Stimulated activated CD4-positive, alpha-beta T cell treated with anti-CD3 and anti-CD28 coated beads, Interleukin-12 subunit alpha, Interleukin-12 subunit beta, amount 100 ng/mL, for 48 hours (primary cell): ENCODE measurements at places on chromosomes 7 and 10.

DNA sequence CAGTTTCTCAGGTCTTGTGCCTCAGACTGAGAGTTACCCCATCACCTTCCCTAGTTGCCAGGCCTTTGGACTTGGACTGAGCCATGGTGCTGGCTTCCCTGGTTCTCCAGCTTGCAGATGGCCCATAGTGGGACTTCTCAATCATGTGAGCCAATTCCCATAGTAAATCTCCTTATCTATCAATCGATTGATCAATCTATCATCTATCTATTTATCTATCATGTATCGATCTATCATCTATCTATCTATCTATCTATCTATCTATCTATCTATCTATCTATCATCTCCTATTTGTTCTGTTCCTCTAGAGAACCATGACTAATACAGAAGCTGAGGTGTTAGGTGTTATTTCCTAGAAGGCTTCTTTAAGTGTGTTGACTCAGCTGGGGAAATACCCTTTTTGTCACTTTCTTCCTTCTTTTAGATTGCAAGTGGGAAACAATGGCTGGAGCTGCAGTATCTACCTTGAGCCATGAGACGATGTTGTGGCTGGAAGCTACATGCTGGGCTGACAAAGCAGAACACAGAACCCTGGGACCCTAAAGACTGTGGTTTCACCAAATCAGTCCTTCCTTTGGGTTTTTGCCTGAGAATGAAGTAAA is 234.7 kb upstream of the GLI3 start:
- DNase-seq: no peak

DNA sequence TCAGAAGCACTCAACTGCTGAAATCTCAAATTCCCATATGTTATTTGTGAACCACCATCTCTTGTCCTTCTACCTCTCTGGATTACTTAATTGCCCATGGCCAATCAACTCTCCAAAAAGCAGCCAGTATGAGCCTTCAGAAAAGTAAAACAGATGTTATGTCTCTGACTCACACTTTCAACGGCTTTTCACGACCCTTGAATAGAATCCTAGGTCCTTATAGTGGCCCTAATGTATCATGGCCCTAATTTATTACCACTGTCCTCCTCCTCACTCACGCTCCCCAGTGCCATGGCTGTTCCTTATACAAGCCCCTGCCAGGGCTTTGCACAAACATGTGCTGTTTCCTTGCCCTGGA is 20.0 kb downstream of the ZNF438 start:
- DNase-seq: no peak

DNA sequence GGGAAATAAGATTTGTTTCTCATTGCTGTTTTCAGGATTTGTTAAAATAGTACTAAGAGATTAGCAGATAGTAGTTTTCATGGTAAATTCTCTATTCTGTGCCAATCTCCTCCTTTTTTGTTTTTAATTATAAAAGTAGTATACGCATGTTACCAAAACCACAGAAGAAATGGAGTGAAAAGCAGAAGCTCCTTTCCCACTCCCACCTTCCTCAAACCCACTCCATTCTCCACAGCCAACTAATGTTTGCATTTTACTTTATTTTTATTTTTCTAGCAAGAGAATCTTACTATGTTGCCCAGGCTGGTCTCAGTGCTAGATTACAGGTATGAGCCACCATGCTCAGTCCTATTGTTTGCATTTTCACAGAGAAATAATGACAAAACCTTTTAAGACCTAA is 4.5 kb upstream of the LRMDA start:
- no peak for DNase-seq

GRCh38 chr7:73851410-73852338 is 9.3 kb upstream of the TMEM270 start:
- DNase-seq: no peak

GRCh38 chr7:33066771-33067170 is 4.2 kb upstream of the NT5C3A start:
- DNase-seq: no peak

DNA sequence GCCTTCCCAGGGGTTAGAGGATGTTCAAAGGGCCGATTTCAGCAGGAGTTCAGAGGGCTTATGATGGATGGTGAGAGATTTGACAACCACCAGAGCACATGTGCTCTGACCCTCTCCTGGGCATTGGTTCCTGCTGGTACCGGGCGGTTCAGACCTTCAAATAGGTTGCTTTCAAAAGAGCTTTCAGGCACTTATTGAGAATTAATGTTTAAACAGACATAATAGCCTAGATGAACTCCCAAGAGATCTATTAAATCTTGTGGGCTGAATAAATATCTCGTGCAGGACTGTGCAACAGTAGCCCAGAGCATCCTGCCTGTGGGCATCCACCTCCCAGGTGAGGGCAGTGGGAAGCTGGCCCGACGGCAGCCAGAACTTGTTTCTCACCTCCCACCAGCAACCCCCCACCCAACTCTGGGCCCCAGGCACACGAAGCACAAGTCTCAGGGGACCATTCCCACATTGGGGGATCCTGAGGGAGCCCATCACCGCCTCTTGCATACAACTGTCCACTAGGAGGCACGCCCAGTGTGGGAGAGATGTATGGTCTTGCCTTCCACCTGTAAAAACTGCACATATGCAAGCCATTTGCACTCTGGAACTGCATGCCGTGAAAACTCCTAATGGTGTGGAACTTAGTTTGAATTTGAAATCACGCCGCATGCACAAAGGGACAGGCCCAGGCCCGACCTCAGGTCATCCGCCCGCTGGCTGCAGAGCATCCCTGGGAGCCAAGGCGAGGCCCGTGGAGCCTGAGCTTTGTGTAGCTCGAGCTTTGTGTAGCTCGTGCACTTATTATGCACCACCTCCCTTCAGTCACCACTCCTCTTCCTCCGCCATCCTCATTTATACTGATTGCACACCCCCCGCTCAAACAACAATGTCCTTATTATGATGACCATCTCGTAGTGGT is 147.8 kb downstream of the ADCY1 start:
- no peak for DNase-seq

- DNase-seq: no peak
Observed at GRCh38 chr7:24908727-24909126, 71.3 kb downstream of the OSBPL3 start.

DNA sequence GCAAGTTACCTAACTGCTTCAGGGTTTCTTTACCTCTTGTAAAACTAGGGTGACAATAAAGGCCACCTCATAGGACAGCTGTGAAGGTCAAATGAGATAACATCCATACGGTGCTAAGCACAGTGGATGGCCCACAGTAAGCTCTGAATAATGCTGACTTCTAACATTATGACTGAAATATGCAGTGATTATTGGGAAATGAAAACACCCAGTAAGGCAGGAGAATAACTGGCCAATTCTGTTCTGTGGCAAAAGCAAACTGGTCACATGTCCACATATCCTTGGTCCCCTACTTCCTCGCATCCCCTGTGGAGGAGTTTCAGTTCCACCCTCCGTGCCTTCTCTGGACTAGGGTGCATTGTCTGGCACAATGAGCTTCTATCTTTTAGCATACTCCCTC is 1.4 kb downstream of the CUBN start:
- no peak for DNase-seq

DNA sequence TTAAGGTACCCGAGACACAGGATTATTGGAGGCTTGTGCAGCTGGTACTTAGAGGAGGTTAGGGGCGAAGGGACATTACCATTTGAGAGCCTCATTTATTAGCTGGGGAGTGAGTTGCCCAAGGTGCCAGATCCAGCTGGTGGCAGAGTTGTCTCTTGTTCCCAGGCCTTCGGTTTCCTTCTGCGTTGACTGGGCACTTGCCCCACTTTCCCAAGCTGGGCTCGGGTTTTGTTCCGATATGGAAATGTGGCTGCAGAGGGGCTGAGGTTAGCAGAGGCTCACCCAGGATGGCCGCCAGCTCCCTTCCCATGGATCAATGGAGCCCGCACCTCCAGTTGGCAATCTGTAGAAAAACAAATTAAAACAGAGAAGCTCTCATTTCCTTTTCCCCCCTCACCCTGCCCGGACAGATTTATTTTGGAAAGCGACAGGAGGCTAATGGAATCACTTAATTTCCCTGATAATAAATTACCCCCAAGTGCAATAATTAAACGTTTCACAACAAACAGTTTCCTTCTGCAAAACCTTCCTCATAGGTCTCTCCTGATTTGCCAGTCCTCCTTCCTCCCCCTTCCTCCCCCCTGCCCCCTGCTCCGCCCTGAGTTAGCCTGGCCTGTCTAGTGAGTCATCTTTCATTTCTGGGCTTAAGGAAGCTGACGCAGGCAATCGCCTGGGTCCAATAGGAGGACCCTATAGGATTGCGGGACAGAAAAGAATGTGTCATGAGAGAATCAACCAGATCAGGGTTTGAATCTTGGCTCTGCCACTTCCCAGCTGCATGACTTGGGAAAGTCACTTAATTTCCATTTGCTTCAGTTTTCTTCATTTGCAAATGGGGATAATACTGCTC is 51.7 kb downstream of the ADRA2A start:
- DNase-seq: no peak

DNA sequence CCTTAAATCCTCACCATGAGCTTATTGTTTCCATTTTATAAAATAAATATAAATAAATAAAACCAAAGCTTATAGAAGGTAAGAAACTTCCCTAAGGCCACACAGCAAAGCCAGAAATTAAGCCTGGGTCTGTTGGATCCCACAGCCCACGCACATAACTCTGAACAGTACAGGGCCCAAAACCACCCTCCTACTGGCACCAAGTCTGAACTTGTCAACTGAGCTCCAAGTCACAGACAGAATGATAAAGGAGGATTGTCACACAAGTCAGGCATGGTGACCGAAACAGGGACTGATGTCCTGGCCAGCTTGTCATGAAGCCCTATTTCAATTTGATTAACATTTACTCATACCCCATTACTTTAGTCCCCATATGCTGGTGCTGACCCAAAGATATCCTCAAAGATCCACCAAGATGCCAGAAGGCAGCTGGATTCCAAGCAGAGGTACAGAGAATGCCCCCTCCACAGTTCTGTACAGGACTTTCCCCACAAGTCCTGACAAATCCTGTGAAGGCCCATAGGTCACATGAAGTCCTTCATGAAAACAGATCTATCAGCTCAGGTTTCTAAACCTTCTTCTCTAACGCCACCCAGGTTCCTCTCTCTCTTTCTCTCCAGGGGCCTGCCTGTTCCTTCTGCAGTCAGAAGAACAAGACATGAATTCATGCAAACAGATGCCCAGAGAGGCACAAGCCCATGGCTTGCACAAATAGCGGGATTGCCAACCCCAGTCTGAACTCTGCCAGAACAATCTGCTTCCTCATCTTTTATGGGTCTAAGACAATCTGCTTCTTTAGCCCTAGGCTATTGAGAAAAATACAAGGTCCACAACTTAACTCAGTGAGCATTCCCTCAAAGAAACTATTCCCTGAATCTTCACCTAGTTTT is 60.9 kb downstream of the GLI3 start:
- DNase-seq: no peak

DNA sequence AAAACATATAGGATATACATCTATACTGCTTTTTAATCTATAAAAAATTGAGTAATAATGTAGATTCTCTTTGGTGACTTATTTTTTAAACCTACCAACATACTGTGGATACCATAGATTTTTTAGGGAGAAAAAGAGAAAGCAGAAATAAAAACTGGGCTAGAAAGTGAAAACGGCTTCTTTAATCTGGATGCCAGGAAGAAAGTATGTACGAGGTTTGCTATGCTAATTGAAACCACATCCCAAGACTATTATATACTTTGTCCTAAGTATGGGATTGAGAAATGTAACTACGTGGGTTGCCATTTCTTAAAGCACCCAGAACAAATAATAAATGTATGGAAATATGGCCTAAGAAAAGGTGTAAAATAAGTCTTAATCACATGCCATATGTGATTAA is 129.0 kb upstream of the NFE2L3 start:
- DNase-seq: no peak

DNA sequence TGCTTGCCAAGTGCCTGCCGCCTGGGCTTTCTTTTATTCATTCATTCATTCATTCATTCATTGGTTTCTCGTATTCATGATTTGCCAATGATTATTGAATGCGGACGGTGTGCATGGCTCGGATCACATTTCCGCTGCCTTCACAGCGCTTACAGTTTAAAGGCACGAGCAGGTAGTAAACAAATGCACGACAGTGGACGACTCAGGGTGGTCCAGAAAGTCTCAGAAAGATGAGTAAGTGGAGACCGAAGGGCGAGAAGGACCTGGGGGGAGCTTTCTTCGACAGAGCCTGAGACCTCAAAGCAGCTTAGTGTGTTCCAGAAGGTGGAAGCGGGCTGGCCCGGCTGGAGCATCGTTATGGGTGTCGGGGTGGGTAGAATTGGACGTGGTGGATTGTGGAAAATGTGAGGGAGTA is 506 bp downstream of the MCM10 start:
- no peak for DNase-seq

DNA sequence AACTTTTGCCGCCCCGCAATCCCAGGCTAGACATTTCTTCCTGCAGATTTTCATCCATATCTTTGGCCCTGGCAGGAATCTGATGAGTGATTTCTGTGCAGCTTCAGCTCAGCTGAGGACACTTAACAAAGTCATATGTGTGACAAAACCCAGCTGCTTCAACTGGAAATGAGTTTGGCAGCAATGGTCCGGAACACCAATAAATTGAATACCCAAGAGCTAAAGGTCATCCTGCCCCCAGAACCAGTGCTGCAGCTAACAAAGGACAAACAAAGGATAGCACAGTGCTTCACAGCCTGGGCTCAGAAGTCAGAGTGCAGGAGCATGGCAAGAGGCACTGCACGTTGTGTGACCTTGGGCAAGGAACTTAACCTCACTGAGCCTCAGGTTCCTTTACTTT is 40.0 kb upstream of the TRIL start:
- no peak for DNase-seq

- DNase-seq: no peak
Observed at GRCh38 chr10:33274096-33274785, 60.2 kb downstream of the NRP1 start.
